ENCODE measurements at places on chromosomes 3 and 15.

DNA sequence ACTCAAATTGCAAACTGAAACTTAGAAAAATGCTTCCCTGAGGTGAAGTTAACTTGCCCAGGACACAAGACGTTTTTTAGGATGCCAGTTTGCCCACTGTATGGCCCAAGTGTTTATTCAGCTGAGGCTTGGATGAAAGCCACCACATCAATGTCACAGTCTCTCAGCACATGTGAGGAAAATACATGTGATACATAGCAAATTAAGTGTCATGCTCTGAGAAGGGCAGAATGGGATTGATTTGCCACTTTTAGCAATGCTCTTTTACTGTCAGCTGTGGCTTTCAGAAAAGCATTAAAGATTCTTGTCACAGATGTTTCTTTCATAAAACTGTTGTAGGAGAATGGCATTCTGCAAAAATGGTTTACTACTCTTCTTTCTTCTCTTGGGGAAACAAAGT, 165.5 kb downstream of the ZIC1 start:
- DNase-seq = no peak

DNA sequence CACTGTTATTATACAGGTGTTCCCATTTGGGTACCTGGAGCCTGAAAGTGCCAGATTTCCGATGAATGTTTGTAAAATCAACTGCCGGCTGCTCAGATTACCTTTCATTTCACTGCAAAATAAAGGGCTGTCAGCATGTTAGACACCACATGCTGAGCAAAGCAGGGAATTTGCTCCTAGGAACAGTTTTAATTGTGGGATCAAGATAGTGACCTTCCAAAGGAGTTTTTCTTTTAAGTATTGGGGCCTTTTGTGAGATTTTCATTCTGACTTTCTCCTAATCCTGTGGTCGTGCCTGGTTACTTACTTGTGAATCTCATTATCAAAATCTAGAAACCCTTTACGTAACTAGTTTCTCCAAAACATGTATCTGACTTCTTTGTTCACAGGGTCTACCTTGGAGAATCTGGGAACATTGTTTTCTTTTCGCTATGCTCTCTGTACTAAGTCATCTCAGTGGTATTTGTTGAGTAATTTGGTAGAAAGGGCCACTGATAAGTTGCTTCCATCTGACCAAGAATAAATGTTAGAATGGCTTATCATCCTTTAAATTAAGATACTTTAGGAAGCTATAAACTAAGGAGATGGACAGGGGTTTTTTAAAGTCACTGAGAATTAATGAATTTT, 40.8 kb upstream of the LRTM1 start:
- DNase-seq = no peak

- no peak for DNase-seq
These were observed 37.3 kb upstream of the B3GALNT1 start for GRCh38 chr3:161142486-161142885.

- DNase-seq = no peak
These were observed 401.2 kb upstream of the NR2F2 start for GRCh38 chr15:95929232-95929846.

- no peak for DNase-seq
These were observed 272.1 kb downstream of the FAM43A start for GRCh38 chr3:194957743-194958240.

GRCh38 chr3:32467333-32468070, 35.1 kb downstream of the CMTM6 start:
- peak; percentile 69 for DNase-seq

GRCh38 chr15:78061963-78062427, 15.5 kb downstream of the TBC1D2B start:
- DNase-seq = no peak

- no peak for DNase-seq
These were observed 376.3 kb downstream of the PDCD6IP start for GRCh38 chr3:34174740-34175139.

- no peak for DNase-seq
These were observed 198.2 kb downstream of the SSR3 start for GRCh38 chr3:156356537-156357363.

- DNase-seq = no peak
These were observed 747 bp downstream of the SORD start for GRCh38 chr15:45023659-45024225.

DNA sequence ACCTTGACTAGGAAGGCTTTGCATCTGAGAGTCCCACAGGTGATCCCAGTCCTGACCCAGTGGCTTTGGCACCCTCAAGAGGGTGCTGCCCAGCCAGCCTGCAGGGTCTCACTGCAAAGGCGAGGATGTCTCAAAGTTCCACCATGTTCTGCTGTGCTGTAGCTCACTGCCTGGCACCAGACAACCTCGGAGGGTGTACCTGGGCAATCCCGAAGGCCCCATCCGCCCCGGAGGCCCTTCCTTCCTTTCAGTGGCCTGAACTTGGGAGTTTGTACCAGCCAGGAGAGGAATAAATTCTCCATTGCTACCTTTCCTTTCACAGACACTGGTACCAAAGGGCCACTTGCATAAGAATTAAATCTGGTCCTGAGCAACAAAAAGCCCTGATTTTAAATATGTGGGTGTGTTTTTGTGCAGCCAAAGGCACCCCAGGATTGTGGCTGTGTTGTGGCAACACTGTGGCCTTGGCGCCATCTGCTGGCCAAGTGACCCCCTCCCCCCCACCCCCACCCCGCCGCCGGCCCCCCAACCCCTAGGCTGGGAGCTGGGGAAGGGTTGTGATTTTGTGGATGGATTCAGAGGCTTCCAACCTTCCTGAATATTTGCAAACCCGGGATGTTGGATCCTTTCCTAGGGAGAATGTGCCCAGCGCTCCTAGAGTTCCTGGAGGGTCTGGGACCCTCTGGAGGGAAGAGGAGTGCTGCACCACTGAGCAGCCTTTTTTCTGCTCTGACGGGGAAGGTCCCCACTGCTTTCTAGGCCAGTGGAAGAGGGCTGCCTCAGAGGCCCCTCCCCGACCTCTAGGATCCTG, 9.7 kb upstream of the PTPN23 start:
- DNase-seq = no peak

DNA sequence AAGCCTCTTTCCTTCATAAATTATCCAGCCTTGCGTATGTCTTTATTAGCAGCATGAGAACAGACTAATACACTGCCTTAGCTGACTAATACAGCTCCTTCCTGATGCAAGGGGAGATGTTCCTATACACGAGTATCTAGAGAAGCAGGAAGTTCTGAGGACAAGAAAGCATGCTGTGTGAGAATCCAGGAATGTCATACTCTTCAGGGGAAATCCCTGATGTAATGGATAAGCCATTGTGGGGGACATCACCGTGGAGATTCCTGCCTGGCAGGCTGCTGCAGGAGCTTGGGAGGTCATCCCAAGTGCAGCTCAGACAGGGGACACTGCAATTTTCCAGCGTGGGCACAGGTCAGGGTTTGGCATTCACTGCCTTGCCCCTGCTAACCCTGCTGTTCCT, 476.9 kb downstream of the NR2F2 start:
- no peak for DNase-seq

DNA sequence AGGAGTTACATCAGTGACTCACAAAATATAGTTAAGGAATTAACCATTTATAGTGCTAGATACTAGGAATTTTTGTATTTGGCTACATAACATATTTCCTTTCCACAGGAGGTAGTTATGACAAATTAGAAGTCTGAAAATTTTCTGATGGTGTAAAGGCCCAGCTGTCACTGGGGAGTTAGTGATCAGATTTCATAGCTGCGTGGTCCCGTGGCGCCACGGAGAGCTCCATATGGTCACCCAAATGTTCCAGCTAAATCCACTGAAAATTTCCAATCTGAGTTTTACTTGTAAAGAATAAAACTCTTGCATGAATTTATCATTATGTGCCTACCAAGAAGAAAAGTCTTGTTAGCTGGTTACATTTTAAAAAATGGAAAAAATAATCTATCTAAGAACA, 368.9 kb upstream of the PLSCR5 start:
- DNase-seq = no peak

DNA sequence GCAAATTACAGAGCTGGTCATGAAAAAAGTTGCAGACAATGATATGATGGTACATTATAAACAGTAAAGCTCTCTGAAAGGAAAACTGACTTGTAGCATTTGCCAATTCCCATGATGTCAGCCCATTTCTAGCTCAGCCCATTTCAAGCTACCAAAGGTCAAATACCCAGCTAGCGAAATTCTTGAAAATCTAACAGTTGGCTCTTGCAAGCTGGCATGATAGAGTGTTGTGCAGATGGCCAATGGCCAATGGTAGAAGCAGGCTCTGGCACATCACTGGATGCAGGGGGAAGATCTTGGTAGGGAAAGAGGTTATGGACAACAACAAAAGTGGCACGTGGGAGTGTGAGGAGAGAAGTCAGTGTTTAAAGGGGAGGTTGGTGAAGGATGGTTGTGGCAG, 36.7 kb downstream of the RASGRF1 start:
- DNase-seq = no peak

DNA sequence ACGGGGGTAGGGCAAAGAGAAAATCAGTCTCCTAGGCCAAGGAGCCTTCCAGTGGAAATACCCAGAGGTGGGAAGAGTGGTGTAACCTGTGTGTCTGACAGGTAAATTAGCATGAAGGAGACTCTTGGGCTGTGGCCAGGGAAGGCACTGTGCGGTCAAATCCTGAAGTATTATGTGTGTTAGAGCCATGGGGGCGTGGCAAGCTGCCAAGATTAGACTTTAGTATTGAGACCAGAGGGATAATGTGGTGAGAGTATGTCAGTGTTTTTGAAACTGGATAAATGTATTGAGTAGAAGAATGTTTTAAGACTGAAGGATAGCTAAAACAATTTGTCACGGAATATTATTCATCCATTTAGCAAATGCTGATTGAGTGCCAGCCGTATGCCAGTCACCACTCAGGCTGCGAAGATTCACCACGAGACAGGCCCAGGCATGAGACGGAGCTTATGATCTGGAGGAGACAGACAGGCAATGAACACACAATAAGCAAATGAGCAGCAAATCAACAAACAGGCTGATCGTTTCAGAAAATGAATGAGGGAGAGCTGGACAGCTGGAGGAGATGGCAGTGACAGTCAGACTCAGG, 445.9 kb downstream of the MCTP2 start:
- DNase-seq = no peak

DNA sequence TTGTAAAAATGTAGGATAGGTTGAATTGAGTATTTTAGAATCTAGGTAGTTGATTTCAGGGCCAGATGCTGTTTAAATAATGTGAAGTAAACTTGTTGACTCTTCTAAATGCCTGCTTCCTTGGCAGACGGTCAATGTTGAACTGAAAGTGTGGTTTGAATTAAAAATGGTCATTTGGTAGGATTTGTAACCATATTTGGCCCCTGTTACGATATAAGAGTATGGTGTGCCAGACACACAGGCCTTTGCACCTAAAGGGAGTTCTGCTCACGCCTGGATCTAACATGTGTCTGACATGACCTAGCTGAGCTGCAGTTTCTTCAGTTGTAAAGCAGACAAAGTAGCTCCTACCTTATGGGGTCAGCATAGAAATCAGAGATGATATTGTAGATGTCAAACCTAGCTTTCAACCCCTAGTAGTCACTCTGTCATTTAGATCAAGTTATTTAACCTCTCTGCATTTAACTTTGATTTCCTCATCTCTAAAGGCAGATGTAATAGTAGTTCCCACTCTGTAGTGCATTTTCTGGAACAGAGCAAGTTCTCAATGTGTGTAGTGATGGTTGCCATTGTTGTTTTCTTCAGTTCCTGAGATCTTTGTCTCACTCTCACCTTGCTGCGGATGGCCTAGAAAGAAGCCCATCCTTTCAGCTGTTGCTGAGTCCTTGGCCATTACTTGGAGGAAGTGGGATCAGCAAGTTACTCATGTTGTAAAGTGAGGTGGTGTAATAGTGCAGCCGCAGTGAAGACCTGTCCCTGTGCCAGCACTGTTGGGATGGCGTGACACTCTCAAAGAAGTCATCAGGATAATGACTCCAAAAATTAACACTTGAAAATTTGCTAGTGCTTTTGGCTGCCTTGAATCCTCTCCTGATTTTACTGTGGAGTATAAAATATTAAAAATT, 90.2 kb downstream of the GHSR start:
- DNase-seq = no peak

GRCh38 chr3:70094197-70094596, 94.7 kb downstream of the SAMMSON start:
- DNase-seq = no peak

DNA sequence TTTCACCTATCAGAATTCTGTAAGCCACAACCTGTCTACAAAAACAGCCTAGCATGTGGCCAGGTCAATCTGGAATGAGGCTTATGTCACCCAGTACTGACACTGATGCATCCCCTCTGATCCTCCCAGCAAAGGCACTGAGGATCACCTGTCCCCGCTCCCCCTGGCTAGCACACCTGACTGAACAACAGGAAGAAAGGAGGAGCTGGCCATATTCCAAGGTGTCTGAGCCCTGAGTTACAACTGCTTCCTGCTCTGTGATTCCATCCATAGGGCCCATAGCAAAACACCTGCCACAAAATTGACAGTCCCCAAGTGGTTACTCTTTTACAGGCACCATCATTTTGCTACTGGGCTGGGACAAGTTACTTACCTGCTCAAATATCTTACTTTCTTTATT, 555.5 kb upstream of the CFAP20DC start:
- DNase-seq = no peak

- no peak for DNase-seq
These were observed 53.6 kb upstream of the TRPM1 start for GRCh38 chr15:31155151-31155550.

Data from stimulated activated CD4-positive, alpha-beta T cell treated with anti-CD3 and anti-CD28 coated beads, Interleukin-1b, Interleukin-23, amount 100 ng/mL, for 1 hour (primary cell).